ENCODE measurements at places on chromosomes 1 and 21.
A peak's percentile ranks its signal among the peaks of the same experiment; 100 is the strongest.

GRCh38 chr1:175132436-175132835 lies 60.1 kb downstream of the KIAA0040 start:
- DNase-seq, result no peak

GRCh38 chr1:176854758-176855745 lies 309.5 kb downstream of the ASTN1 start:
- no peak for DNase-seq

DNA sequence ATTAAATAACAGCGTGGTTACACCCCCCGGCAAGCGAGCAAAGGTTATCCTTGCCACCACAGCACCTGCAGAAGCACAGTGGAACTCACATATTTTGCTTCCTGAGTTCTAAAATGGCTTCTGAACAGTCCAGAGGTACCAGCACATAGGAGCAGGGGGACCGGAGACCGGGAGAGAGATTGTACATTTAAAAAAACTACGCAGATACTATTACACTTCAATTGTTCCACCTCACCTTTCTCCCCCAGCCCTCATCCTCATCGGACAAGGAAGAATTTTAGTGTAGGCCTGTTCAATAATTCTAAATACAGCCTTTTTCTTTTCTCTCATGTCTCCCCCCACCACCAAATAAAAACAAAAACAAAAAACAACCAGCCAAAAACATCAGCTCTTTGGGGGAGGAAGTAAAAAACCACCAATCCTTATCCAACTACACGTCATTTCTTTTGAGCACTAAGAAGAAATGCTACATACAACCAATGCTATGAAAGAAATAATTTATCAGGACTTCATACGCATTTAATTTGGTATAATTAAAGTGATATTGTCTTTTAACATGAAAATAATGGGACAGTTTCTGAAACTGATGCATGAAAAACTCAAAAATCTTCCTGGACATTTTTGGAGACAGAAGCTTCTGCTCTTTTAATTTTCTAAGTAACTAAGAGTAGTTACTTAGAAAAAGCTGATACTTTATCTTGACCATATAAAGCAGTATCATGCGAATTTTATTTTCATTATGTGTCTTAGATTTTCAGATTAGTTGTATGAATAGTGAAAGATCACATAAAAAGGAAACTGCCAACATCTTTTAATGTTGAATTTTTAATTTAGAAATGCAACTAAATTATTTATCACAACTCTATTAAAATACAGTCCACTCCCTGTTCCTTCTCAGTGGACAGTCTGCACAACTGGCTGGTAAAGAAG lies 9.1 kb downstream of the CDKN2C start:
- DNase-seq, result peak; percentile 75

- DNase-seq, result no peak
These were observed 320.7 kb downstream of the PTPRU start for GRCh38 chr1:29557066-29557465.

- DNase-seq, result no peak
These were observed 695.3 kb downstream of the PTPRU start for GRCh38 chr1:29931477-29932175.

Data from A549 (cell line).